Stromal cell of bone marrow (primary cell): ENCODE measurements at places on chromosomes 6 and 20.

GRCh38 chr6:36930483-36930882 lies 24.1 kb upstream of the PI16 start:
- no peak for DNase-seq

DNA sequence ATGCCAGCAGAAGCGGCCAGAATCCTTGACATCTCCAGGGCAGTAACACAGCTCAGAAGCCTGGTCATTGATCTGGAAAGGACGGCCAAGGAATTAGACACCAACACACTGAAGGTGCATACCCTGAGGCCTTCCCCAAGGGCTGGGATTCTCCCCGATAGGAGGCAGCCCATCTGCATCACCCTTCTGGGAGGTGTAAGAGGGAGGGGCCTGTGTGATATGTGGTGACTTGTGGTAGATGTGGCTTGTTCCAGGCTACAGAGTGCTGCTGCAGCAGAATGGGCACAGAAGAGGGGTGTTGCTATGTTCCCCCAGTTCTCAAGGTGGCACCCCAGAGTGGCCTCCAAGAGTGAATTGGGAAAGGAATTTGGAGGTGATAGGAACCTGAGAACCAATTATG lies 11.2 kb downstream of the TRIM40 start:
- no peak for DNase-seq

- DNase-seq: no peak
Measured at GRCh38 chr6:108575905-108576494, 15.3 kb downstream of the FOXO3 start.

DNA sequence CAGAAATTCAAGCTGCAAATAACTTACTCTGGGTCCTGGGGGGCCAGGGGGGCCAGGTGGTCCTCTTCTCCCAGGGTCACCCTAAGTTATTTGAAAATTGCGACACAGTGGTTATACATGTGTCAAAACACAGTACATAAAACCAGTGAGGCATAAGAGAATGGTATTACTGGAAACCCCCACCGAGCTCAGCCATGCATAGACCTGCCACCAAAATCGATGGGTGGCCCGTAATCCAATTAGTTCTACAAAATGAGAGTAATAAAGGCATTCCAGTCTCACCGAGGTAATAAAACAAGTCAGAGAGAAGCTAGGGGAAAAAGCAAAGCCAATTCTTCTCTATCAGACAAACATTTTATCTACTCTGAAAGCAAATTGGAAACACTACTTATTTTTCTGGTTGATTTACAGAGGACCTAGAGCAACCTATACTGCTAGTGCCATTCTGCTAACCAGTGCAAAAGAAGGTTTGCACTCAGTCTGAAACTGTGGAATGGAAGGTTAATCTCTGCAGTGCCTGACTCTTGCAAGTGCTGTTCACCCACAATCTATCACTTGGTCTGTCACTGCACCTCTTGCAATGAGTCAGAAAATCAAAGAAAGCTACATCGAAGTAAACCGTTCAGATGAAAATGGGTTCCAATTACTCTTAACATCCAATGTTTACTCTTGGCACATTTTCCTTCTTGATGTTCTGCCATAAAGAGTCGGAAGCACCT lies 32.4 kb downstream of the COL9A1 start:
- no peak for DNase-seq
